Tracheal epithelial cell (primary cell): ENCODE measurements at places on chromosomes 4 and X. TPM values are rescaled to one million over a fixed set of nuclear protein-coding genes. Genes with fewer than 3 reads are reported as not detected.

CD38 gene
- under 0.01 and 0.21 TPM in 2 replicates for total RNA-seq

SPANXN3 gene
- total RNA-seq, result not detected in 2 replicates

FGFR3 gene
- total RNA-seq, result 55.4 and 118 TPM in 2 replicates

NMU gene
- total RNA-seq, result 4.6 and 7.9 TPM in 2 replicates

MAGEE1 gene
- total RNA-seq, result 0.72 and 1.1 TPM in 2 replicates

NAP1L3 gene
- total RNA-seq, result 0.24 TPM in 1 of 2 replicates, not detected in the other

USP17L17 gene
- total RNA-seq, result not detected in 2 replicates

KLHL13 gene
- total RNA-seq, result 2.3 and 20.2 TPM in 2 replicates

MCF2 gene
- under 0.01 TPM in 2 replicates for total RNA-seq

IBSP gene
- not detected in 2 replicates for total RNA-seq

CXCL8 gene
- 3.2 and 412 TPM in 2 replicates for total RNA-seq

LUZP4 gene
- total RNA-seq, result not detected in 2 replicates

F9 gene
- total RNA-seq, result not detected in 2 replicates

RS1 gene
- not detected in 2 replicates for total RNA-seq

USP17L27 gene
- total RNA-seq, result not detected in 2 replicates

TSPAN7 gene
- total RNA-seq, result under 0.01 and 1.3 TPM in 2 replicates

NDST4 gene
- under 0.01 TPM in 1 of 2 replicates, not detected in the other for total RNA-seq

TSPAN5 gene
- total RNA-seq, result 19.0 and 20.7 TPM in 2 replicates

RAB40AL gene
- total RNA-seq, result not detected in 2 replicates

USP17L29 gene
- not detected in 2 replicates for total RNA-seq

TLR1 gene
- total RNA-seq, result 3.6 TPM in 1 of 2 replicates, not detected in the other

WDR17 gene
- total RNA-seq, result 0.21 and 0.48 TPM in 2 replicates

HPGDS gene
- not detected in 2 replicates for total RNA-seq

ABLIM2 gene
- total RNA-seq, result 1.7 and 4.6 TPM in 2 replicates

PRMT9 gene
- 7.5 TPM in 2 replicates for total RNA-seq

SNX25 gene
- total RNA-seq, result 21.5 and 27.0 TPM in 2 replicates
